ENCODE measurements at places on chromosomes 3 and 15.

GRCh38 chr3:114034211-114034610 lies 22.1 kb downstream of the CCDC191 start:
- no peak for DNase-seq

DNA sequence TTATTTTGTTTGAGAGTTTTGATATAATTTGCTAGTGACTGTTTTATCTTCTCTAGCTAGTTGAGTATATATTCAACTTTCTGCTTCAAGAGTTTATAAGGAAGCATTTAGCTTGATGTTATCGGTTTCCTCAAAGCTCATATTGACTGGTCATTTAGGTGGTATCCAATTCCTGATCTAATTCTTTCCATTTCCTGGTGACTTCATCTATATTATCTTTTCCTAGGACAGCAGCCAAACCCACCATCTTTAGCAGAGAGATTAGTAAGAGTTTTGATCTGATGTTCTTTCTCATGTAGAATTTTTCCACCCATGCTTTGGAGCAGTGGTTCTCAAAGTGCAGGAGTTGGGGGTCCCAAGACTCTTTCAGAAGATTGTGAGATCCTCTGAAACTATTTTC lies 148.6 kb upstream of the STT3B start:
- no peak for DNase-seq

DNA sequence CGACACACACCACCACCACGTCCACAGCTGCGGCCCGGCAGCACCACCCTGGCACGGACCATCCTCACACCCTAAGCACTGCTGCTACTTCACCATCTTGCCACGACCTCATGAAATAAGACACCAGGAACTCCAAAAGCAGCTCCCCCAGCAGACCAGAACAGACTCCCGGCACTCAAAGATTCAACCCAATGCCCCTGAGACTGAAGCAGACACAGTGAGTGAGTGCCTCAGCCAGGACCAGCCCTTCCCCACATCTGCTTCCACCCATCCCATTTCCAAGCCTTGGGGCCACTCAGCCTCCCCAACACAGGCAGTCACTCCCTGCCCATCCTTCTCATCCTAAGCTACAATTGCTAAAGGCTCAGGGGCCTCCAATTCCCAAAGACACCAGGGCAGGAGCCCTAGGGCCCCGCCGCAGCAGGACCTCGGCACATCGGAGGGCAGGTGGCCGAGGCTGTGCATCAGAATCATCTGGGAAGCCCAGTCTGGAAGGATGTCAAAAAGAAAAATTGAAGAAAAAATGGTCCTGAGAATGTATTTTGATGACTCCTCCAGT lies 18.4 kb upstream of the OCA2 start:
- DNase-seq, result no peak

- DNase-seq, result no peak
Observed at GRCh38 chr3:154139996-154140436, 18.8 kb downstream of the ARHGEF26 start.

- DNase-seq, result no peak
Observed at GRCh38 chr3:23761440-23761896, 44.3 kb upstream of the UBE2E1 start.

- DNase-seq, result no peak
Observed at GRCh38 chr3:127184870-127185216, 8.1 kb upstream of the PRR23E start.

GRCh38 chr3:132783152-132783551 lies 60.9 kb upstream of the NPHP3 start:
- DNase-seq, result no peak

- no peak for DNase-seq
Observed at GRCh38 chr15:79676621-79677020, 220.2 kb downstream of the MTHFS start.

DNA sequence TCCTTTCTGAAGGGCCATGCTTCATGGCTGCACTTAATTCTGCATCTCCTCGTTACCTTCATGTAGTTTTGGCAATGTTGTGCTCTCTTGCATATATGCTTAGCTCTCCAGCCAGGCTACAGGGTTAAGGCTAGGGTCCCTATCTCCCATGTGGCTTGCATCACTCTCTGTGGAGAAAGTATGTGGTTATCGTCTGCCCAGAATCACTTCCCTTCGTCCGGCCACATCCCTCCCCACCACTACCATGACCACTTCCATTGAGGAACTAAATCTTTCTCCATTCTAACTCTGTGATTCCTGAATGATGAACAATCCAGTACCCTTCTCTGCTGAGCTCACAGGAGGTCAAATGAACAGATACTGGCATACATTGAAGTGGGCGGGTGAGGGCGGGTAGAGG lies 34.0 kb downstream of the WWTR1 start:
- no peak for DNase-seq

- no peak for DNase-seq
Observed at GRCh38 chr15:68047826-68048225, 6.3 kb upstream of the PIAS1 start.

GRCh38 chr3:122458992-122459391 lies 43.1 kb upstream of the WDR5B start:
- no peak for DNase-seq

GRCh38 chr3:117926819-117927218 lies 1107.8 kb downstream of the IGSF11 start:
- no peak for DNase-seq

- no peak for DNase-seq
Observed at GRCh38 chr15:39442898-39443297, 138.0 kb upstream of the THBS1 start.

DNA sequence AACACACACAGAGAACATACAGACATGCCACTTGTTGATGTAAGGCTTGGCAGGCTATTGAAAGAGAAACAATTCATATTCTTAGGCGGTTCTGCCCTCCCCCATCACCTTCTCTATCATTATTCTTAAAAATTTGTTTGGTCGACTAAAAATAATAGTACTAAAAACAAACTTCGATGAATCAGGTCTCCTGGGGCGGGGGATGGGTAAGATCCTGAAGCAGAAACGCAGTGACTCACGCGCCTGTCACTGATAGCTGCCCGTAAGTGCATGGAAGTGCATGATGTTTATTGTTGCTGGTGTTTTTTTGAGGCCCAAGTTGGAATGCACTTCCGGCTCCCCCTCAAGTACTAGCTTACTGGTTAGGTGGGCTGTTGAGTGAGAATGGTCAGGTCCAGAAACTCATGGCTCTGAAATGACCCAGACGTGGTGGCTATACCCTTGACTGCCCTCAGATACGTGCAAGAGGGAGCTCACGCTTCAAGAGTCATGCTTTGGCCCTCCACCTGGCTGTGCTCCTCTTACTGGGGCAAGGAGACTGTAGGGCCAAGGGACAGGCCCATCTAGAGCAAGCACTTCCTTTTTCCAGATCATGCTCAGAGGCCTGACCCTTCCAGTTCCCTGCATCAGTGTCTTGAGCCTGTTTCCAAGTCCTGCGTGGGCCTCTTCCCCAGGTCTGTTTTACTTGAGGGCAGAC lies 10.9 kb downstream of the SMAD3 start:
- no peak for DNase-seq

- DNase-seq, result no peak
Observed at GRCh38 chr3:179852142-179852905, 184.4 kb downstream of the PEX5L start.

DNA sequence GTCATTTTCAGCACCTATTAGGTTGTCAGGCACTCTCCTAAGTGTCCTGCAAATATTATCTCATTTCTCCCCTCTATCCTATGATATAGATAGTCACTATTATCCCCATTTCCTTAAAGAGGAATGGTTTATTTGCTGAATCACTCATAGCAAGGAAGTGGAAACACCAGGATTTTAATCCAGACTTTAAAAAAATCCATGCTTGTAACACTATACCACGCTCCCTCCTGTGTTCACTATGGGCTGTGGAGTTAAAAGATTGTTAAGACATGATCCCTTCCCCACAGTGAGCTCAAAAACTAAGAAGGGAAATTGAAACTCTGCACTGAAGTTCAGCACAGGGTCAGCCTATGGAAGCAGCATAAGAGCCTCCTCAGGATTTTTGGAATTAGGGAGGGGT lies 60.2 kb downstream of the TMEM39A start:
- no peak for DNase-seq

DNA sequence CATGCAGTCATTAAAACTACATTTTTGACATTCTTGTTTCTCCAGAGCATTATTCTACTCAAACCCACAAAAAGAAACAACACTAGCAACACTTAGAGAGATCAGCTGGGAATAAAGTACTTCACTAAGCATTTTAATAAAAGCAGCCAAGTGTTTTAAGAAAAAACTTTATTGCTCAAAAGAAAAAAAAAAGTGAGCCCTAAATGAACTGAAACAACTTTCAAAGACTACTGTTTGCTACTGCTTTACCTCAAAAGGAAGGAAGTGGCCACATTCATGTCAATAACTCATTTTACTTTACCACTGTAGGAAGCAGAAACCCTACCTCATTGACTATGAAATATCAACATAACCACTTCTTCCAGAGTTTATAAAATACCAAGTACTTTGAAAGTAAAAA lies 91.3 kb downstream of the UACA start:
- no peak for DNase-seq

GRCh38 chr3:129829640-129830039 lies 63.9 kb downstream of the TMCC1 start:
- DNase-seq, result no peak

DNA sequence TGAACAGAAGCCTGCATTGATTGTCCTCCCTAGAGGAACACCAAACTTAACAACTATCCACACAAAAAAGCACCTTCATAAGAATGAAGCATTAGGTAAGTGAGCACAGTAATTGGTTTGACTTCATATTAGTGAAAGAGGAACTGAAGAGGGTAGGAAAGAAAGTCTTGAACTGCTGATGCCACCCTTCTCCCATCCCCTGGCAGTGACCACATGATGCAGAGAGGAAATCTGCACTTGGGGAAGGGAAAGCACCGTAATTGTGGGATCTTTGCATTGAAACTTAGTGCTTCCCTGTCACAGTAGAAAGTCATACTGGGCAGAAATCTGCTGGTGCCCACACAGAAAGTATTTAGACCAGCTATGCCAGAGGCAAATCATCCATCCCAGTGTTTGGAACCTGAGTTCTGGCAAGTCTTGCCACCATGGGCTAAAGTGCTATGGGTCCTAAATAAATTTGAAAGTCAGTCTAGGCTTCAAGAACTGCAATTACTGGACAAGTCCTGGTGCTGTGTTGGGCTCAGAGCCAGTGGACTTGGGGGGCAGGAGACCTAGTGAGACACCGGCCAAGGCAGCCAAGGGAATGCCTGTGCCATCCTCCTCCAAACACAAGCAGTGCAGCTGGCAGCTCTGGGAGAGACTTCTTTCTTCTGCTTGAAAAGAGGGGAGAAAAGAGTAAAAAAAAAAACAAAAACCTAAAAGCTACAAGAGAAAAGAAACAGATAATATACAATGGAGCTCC lies 63.6 kb downstream of the SLC15A2 start:
- DNase-seq, result no peak

GRCh38 chr3:192834428-192834827 lies 83.2 kb downstream of the MB21D2 start:
- no peak for DNase-seq
